SJSA1 (cell line): ENCODE measurements at places on chromosomes 12 and 14.

- H3K4me3 ChIP-seq: no peak overlapping the region
- DNase-seq: no peak
- H3K27me3 ChIP-seq: no peaks in the 10 kb centered on the region
- H3K4me1 ChIP-seq: no peaks in the 10 kb centered on the region
- H3K36me3 ChIP-seq: no peaks in the 10 kb centered on the region
Observed at GRCh38 chr14:32650665-32651064, 288.0 kb upstream of the NPAS3 start.

- H3K27ac ChIP-seq: no peak overlapping the region
- no peaks in the 10 kb centered on the region for H3K4me1 ChIP-seq
- no peaks in the 10 kb centered on the region for H3K36me3 ChIP-seq
Observed at GRCh38 chr14:30035361-30035760, 107.7 kb upstream of the PRKD1 start.

DNA sequence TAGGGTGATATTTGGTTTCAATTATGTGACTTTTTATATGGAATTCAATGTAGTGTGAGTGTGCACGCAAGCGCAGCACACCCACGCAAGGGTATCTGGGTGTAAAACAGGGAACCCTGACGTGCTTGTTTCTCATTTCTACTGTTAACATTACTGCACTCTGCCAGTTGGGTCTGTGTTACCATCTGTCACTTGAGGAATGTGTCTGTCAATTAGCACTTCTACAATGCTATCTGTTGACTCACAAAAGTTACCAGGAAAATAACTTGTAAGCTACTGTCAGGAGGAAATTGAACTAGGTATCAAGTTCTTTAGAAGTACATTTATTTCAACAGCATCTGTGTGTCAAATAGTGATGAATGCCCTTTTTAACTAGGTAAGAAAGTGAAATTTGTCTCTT is 695.5 kb upstream of the LRFN5 start:
- H3K27me3 ChIP-seq: no peaks in the 10 kb centered on the region
- H3K4me3 ChIP-seq: no peak overlapping the region
- H3K36me3 ChIP-seq: no peaks in the 10 kb centered on the region
- no peak for DNase-seq
- no peak overlapping the region for H3K27ac ChIP-seq

- H3K27me3 ChIP-seq: no peaks in the 10 kb centered on the region
- peaks cover 26% of the 10 kb centered on the region for H3K4me1 ChIP-seq
- H3K4me3 ChIP-seq: no peak overlapping the region
- H3K36me3 ChIP-seq: no peaks in the 10 kb centered on the region
Observed at GRCh38 chr12:116425256-116426193, 133.7 kb upstream of the MAP1LC3B2 start.

DNA sequence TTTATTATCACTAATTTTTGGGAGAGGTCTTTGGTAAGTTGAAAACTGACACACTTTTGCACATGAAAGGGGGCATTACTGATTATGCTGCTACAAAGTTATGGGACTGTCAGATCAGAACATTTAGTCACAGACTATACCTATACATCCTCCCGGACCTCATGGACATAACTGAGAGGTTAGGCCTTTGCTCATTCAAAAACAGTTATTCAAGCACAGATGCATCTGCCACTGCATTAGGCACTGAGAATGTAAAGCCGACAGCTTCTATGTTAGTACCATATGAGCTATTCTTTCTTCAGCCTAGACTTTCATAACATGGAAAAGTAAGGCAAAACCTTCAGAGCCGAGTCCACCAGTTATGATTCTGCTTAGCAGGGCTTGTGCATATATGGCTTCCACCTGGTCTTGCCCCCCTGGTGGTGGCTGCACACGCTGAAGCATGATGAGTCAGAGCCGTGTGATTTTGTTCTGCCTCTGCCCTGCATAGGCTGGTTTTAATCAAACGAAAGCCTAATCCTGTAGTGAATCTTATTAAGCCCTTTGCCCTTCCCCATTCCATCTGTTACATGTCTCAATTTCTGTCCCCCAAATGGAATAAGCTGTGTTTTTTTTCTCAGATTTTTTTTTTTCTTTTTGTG is 21.8 kb upstream of the RNU6-8 start:
- peak; percentile 47 for DNase-seq
- no peak overlapping the region for H3K27ac ChIP-seq
- peaks cover 7% of the 10 kb centered on the region for H3K4me1 ChIP-seq
- H3K36me3 ChIP-seq: no peaks in the 10 kb centered on the region
- H3K4me3 ChIP-seq: no peak overlapping the region

DNA sequence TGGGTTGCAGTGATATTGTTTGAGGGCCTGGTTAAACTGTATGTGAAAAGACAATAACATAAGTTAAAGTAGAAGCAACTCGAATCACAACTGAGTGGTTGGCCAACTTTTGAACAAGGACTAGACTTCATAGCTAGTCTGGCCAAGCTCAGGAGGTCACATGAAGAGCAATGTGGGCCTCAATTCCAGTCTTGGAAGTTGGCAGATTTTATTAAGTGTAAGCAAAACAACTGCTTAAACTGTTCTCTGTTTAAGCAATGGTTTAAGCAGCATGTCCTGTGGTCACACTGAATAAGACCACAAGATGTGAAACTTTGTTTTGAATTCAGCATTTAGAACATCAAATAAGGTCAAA is 100.4 kb downstream of the TMTC3 start:
- peak overlapping the region; percentile 61 for H3K27ac ChIP-seq
- H3K4me1 ChIP-seq: peaks cover 26% of the 10 kb centered on the region
- no peak for DNase-seq
- no peak overlapping the region for H3K4me3 ChIP-seq

DNA sequence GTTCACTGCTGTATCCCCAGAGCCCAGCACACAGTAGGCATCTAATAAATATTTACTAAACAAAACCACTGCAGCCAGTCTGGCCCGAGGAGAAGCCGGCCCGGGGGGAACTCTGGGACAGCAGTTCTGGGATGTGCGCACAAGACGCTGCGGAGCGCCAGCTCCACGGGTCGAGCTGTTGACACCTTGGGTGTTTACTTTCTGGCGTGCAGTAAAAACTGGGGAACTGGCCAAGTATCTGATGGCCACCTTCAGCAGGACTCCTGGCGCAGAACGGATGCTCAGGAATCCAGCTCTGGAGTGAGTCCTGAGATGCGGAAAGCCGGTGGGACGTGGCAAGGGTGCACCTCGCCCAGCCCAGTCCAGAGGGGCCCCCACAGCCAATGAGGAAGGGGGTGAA is 65.6 kb downstream of the NCOR2 start:
- no peaks in the 10 kb centered on the region for H3K27me3 ChIP-seq
- no peak overlapping the region for H3K4me3 ChIP-seq
- peaks cover 48% of the 10 kb centered on the region for H3K4me1 ChIP-seq
- no peak overlapping the region for H3K27ac ChIP-seq
- peaks cover 31% of the 10 kb centered on the region for H3K36me3 ChIP-seq
- no peak for DNase-seq

- H3K4me1 ChIP-seq: peaks cover 9% of the 10 kb centered on the region
- DNase-seq: no peak
- no peak overlapping the region for H3K4me3 ChIP-seq
- H3K27ac ChIP-seq: no peak overlapping the region
- peaks cover 7% of the 10 kb centered on the region; the same call in 1 of the 2 replicates for H3K27me3 ChIP-seq
Observed at GRCh38 chr14:64289571-64289970, 4.6 kb downstream of the ESR2 start.

DNA sequence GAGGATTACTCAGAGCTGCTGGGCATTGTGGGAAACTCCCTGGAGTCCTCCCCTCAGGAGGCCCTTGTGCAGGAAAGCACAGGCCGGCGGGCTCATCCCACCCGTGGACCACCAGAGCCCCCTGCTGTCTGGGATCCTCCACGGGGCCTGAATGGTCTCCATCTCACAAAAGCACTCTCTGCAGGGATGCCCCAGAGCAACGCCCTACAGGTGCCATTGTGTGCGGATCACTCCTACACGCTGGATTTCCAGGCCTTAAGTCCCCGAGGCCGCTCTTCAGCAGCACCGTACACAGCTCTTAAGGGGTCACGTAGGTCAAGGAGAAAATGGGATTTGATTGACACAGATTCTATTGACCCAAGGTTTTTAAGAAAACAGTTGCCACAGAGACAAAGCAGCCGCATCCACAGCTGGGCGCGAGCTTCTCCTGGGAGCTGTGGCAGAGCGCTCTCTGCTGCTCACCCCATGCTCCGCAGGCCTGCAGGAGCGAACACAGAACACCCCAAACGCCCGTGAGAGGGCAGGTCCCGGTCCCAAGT is 36.7 kb upstream of the RIMBP2 start:
- H3K36me3 ChIP-seq: no peaks in the 10 kb centered on the region
- no peak overlapping the region for H3K4me3 ChIP-seq
- no peak overlapping the region for H3K27ac ChIP-seq
- DNase-seq: no peak

DNA sequence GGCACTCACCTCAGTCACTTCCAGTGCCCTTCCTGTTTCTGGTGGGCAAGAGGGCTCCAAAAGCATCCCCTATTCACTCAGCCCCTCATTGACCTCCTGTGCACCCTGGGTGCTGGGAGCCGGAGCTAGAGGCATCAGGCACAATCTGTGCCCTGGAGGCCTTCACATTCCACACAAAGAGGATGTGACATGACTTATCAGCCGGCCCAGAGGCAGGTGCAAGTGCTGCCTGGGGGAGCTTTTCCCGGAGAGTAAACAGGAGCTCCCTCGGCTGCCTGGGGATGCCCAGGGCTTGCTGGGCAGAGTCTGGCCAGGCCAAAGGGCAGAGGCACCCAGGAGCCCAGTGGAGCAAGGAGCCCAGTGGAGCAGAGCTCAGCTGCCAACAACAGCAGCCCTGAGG is 64.5 kb downstream of the BCL11B start:
- peaks cover 7% of the 10 kb centered on the region for H3K4me1 ChIP-seq
- H3K27me3 ChIP-seq: no peaks in the 10 kb centered on the region
- no peaks in the 10 kb centered on the region for H3K36me3 ChIP-seq
- H3K4me3 ChIP-seq: no peak overlapping the region

DNA sequence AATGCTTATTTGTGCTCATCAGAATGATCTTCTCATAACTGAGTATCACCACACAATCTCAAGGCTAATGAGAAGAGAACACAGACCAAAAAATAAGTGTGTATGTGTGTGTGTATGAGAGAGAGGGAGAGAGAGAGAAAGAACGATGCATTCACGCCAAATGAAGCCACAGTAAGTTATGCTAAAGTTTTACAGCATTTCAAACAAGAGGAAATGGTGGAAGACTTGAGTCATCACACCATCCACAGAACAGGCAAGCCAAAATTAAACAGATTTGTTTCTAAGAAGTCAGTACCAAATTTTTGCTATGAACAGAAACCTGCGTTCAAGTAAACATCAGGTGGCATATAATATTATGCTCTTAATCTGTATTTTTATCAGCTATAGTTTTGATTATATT is 141.2 kb downstream of the MED13L start:
- DNase-seq: no peak
- H3K4me1 ChIP-seq: peaks cover 82% of the 10 kb centered on the region
- no peak overlapping the region for H3K4me3 ChIP-seq
- H3K27ac ChIP-seq: peak overlapping the region; percentile 51
- H3K27me3 ChIP-seq: no peaks in the 10 kb centered on the region

DNA sequence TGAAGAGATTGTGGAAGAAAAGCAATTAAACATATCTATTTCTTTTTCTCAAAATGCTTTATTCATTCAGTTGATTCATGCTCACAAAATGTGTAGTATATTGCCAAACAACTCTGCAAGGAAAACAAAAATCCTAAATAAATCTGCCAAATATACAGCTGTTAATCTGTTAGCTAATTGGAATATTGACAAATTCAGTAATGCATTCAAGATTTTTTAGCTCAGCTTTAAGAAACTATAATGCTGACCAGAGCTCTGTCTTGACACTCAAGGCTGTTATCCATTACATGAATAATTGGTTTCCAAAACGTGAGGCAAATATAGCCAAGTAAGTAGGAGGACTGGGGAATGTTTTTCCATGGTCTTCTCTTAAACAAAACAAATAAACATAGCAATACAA is 146.8 kb downstream of the TMTC2 start:
- no peak overlapping the region for H3K27ac ChIP-seq
- no peak for DNase-seq
- H3K36me3 ChIP-seq: no peaks in the 10 kb centered on the region
- H3K27me3 ChIP-seq: no peaks in the 10 kb centered on the region
- H3K4me1 ChIP-seq: no peaks in the 10 kb centered on the region
- H3K4me3 ChIP-seq: no peak overlapping the region

GRCh38 chr12:40446385-40446784 is 221.6 kb downstream of the LRRK2 start:
- no peaks in the 10 kb centered on the region for H3K4me1 ChIP-seq
- H3K36me3 ChIP-seq: no peaks in the 10 kb centered on the region
- no peak for DNase-seq

GRCh38 chr12:105171691-105172436 is 64.1 kb downstream of the APPL2 start:
- no peak for DNase-seq
- H3K4me3 ChIP-seq: no peak overlapping the region
- peaks cover 57% of the 10 kb centered on the region for H3K36me3 ChIP-seq
- H3K27ac ChIP-seq: no peak overlapping the region

GRCh38 chr12:2333491-2334195 is 280.9 kb downstream of the CACNA1C start:
- H3K27me3 ChIP-seq: no peaks in the 10 kb centered on the region
- H3K36me3 ChIP-seq: no peaks in the 10 kb centered on the region; the same call in 1 of the 2 replicates
- H3K4me3 ChIP-seq: no peak overlapping the region
- peaks cover 68% of the 10 kb centered on the region for H3K4me1 ChIP-seq
- H3K27ac ChIP-seq: no peak overlapping the region

DNA sequence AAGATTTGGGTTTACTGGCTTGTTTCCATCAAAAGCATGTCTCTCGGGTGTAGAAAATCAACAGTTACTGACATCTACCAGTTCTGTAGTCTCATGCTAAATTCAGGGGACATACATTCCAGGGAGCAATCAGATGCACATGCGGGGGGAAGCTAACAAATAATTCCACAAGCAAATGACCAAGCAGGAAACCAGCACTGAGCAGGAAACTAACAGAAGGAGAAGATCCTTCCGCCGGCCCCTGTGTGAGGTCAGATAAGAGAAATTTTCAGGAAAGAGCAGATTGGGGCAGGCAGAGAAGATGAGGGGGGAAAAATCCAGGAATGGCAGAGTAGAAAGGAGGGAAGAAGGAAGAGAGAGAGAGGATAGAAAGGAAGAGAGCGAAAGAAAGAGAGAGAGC is 127.6 kb upstream of the TMCC3 start:
- H3K4me3 ChIP-seq: no peak overlapping the region
- DNase-seq: no peak
- H3K4me1 ChIP-seq: no peaks in the 10 kb centered on the region
- H3K27ac ChIP-seq: no peak overlapping the region

DNA sequence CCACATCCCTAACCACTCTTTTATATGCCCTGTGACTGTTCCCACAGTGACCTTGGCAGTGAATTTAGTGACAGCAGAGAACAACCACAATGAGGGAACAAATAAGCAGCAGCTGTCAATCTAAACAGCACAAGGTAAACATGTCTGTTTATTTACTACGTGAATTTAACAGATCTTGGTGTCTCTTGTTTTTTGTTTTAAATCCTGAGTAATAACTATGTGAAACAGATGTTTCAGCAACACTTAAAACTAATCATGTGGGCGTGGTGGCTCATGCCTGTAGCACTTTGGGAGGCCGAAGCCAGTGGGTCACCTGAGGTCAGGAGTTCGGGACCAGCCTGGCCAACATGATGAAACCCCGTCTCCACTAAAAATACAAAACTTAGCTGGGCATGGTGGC is 17.0 kb upstream of the CFAP54 start:
- H3K36me3 ChIP-seq: no peaks in the 10 kb centered on the region
- no peaks in the 10 kb centered on the region for H3K27me3 ChIP-seq
- DNase-seq: no peak
- H3K27ac ChIP-seq: no peak overlapping the region
- H3K4me1 ChIP-seq: peaks cover 6% of the 10 kb centered on the region

- no peak for DNase-seq
- H3K27ac ChIP-seq: 0 out of 2 replicates have a peak overlapping the region, but pooled peaks have one; percentile 5
- no peaks in the 10 kb centered on the region for H3K36me3 ChIP-seq
- no peaks in the 10 kb centered on the region for H3K27me3 ChIP-seq
Observed at GRCh38 chr14:61927060-61927459, 164.8 kb downstream of the SNAPC1 start.

- H3K4me1 ChIP-seq: no peaks in the 10 kb centered on the region
- H3K27ac ChIP-seq: no peak overlapping the region
- H3K36me3 ChIP-seq: peaks cover 68% of the 10 kb centered on the region
Observed at GRCh38 chr12:121232977-121233627, 23.2 kb downstream of the P2RX4 start.
